Stimulated activated CD8-positive, alpha-beta memory T cell treated with anti-CD3 and anti-CD28 coated beads, Interleukin-4, amount 100 ng/mL, for 4 hours (primary cell): ENCODE measurements at places on chromosomes 1 and 21.
A peak's percentile ranks its signal among the peaks of the same experiment; 100 is the strongest.

DNA sequence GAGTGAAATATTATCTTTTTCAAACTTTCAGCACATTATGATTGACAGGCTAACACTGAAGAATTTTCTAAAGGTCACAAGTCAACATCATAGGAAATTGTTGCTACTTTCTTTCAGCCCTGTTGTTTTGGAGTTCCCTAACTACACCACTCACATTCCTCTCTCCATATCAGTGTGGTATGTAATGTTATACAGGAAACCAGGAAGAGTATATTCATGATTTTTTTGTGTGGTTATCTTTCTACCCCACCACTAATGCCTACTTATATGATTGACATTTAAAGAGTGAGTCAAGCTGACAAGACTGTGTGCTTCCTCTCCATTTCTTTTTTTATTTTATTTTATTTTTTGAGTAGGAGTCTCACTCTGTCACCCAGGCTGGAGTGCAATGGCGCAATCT is 47.8 kb upstream of the PRDM2 start:
- DNase-seq, result no peak

DNA sequence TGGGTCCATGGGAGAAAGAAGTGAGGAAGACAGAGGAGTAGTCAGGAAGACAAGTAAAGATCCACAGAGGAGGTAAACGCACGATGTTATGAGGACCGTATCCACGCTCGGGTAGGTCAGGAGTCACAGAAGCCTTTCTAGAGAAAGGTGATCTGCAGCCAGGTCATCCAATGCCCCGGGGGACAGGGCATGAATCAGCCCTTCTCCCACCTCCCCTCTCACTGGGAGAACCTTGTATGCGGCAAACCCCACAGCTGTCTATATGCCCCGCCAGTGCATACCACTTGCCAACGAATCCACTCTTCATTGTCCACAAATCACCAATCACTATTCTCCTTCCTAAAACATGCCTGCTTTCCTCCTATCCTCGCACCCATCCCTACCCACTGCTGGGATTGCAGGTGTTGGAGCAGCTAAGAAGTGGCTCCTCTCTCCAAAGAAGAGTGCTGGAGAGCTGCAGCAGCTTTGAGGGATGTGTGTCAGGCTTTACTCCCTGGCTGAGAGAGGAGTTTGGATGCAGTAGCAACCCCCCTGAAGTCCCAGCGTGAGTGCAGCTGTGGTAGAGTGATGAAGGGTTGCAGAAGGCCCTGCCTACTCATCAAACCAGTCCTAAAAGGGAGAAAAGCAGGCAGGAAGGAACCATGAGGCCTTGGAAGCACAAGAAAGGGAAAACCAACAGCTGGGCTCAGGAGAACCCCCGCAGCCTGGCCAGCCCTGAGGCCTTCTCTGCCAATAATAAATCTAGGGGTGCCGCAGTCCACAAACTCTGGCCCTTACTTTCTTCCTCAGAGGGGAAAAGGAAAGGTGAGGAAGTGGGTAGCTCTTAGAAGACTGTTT is 102.2 kb upstream of the GADD45A start:
- no peak for DNase-seq

DNA sequence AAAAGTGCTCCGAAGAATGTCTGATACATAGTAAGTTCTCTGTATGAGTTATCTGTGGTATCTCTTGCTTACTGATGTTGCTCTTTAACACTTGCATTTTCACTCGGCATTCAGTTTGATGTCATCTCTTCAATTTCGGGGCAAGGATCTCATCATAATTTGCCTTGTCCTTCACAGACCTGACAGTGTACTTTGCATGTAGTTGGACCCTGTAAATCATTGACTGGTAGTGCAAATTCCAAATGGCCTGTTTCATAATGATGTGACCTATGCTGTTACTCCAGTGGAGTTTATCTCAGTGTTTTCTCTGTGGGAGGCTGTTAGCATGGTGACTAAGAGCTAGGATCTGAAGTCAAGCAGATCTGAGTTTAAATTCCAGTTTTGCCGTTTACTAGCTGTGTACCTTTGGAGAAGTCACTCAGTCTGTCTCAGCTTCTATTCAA is 34.2 kb upstream of the ABCD3 start:
- no peak for DNase-seq

DNA sequence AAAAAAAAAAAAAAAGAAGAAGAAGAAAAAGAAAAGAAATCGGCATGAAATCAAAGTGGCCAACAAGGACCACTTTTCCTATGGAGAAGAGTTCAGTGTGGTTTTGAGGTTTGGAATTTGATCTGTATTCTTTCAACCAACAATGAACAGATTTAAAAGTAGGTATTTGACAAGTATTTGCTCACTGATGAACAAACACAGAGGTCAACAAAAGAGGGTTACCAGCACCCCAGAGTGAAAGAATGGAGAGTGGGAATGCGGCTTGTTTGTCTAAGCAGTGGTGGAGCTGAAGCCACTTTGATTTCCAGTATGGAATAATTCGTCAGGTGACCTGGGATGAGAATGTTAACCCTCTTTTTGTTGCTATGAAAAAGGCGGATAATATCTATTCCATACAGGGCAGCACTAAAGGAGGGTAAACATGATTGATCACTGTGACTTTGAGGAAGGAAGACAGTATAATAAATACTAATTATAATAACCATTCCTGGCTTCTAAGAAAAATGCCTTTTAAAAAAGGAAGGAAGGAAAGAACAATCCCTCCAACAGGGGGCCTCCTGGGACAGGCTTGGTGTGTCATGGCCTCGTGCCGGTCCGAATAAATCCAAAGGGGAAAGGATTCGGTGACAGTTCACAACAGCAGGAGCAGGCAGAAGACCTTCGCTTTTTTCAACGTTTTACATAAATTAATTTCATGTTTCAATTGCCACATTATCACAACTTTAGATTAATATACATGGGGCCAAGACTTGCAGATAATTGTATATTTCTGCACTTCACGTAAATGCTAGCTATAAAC is 37.2 kb upstream of the SIM2 start:
- no peak for DNase-seq

DNA sequence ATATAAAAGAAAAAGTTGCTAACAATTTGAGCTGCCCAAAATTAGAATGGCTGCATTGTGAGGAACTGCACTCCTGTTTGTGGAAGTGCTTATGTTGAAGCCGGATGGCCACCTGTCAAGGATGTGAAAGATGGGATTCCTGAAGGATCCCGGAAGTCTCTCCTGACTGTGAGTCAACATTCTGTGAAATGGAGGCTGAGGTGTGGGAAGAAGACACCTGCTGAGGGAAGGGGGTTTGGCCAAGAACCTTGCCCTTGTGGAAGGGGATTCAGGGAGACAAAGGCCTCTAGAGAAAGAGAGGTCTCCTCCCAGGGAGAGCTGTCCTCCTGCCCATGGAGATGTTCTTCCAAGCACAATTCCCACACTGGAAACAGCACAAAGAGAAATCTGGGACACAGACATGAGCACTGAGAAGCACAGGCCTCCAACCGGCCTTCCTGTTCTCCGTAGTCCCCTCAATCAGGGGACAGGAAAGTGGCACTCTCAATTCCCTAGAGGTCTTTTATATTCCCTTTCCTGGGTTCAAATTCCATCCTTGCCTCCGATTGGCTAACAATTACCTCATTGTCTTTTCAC is 70.5 kb downstream of the CD2 start:
- no peak for DNase-seq

DNA sequence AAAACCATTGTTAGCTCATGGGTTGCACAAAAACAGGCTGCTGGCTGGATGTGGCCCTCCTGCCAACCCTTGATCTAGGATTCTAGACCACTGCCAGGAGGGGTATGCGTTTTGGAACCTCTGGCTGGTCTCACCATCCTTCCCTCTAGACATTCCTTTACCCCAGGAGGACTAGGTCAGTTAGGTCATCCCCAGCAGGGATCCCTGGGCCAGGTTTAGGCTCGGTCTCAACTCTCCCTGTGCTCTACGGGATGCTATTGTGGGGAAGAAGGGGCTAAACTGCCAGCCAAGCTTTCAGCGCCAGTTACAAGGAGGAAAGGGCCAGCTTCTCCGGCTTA is 22.7 kb downstream of the SLC2A1 start:
- DNase-seq, result no peak

DNA sequence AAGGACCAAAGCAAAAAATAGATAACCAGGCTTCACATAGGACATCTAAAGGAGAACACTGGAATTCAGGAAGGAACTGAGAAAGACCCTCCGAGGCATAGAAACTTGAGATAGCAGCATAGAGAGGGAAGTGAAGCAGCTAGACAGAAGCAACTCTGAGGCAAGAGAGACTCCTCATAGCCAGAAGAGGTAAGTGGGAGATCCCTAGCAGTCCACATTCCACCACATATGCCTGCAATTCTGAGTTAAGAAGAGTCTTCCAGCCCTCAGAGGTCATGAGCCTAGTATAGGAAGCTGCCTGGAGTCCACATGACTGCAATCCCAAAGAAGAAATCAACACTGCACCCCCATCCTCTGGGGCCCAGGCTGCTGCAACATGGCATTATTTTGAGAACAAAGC is 13.9 kb upstream of the FGGY start:
- DNase-seq, result no peak

DNA sequence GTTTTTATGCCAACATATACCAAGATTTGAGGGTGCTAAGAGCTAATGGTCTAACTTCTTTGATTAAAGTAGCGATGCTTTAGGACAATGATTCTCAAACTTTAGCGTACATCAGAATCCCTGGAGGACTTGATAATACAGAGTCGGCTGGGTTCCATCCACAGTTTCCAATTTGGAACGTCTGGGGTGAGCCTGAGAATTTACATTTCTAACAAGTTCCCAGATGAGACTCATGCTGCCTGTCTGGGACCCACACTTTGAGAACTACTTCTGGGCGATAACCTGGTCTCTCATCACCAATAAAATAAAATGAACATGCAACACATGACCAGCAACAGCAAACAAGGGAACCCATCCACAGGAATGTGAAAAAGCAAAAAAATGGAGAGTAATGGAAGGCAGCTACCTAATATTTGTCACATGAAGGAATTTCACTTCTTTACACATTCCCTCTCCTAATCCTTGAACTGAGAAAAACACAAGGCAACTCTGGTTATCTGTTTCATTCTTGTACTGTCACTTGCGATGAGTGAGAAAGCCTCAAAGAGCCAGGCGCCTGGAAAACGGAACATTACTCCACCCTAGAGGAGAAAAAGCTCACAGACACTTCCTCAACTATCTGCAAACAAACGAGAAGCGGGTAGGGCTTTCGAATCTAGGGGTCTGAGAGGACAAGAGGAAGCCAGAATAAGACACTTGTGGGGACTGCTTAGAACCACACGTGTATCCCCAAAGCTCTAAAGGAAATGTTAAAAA is 14.0 kb downstream of the HSF2BP start:
- DNase-seq, result no peak

GRCh38 chr1:31199949-31200348 is 39.7 kb downstream of the NKAIN1 start:
- DNase-seq, result no peak

DNA sequence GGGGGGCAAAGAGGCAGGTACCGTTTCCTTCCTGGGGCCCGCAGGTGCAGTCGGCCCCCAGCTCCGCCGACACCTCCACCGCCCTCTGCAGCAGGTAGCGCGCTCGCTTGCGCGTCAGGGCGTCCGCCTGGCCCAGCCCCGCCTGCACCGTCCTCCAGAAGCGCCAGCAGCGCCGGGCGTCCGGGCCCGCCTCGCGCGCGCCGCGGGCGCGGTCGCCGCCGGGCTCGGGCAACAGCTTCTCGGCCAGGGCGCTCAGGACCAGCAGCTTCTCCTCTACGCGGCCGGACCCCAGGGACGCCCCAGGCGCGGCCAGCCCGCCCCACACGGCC is 863 bp downstream of the TARBP1 start:
- peak; percentile 53 for DNase-seq

DNA sequence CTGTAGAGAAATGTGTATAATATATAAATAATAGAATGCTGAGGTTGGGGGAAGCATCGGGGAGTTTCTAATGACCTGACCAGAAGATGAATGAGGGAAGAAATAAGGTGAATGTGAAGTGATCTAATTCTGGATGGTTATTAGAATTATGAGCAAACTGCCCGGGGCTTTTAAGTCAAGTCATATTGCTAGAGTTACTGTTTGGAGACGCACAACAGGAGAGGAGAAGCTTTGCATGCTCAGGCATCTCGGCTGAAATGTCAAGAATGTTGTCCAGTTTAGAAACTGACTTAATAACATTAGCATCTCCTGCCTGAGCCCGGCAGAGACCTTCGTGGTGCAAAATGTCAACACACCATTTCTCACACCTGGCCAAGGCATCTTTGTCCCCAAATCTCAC is 119.1 kb downstream of the RRAGC start:
- no peak for DNase-seq

GRCh38 chr1:1004420-1004779 is 4.5 kb upstream of the HES4 start:
- DNase-seq, result no peak

GRCh38 chr1:170808216-170808885 is 127.0 kb upstream of the MROH9 start:
- DNase-seq, result no peak

DNA sequence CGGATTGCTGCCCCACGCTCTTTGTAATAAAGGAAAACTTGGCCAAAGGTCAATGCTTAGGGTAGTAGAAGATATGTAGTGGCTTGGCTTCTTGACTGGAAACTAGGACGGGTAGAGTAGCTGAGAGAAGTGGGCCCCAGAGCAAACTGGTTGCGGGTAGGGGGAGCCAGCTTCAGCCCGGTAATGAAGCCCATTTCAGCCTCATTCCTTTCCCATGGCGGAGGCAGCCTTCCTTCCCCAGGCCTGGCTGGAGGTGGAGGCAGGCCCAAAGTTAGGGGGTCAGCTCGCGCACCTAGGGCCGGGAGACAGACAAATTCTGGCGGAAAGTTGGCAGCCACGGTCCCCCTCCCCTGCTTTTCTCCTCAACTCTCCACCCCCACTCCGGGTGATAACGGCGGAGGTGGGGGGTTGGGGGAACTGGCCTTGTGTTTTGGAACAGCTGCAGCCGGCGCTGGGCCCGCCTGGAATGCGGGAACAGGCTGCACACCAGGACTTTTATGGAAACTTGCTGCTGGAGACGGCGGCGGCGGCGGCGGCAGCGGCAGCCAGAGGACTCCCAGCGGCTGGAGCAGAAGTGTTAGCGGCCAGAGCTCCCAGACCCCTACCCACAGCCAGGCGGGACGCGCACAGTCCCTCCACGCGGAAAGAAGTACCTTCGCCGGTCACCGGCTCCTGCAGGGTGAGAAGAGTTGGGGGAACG is at the start of gene NEXN:
NEXN (plus strand) TSS at position 544 of the 700 bp plus-strand sequence. CDS start 27,483 bp downstream, outside the sequence.
- DNase-seq, result no peak

- DNase-seq, result no peak
Observed at GRCh38 chr1:173925306-173926242, 8.4 kb upstream of the SERPINC1 start.

GRCh38 chr21:19022978-19023377 is 619.4 kb upstream of the TMPRSS15 start:
- no peak for DNase-seq

- DNase-seq, result no peak
Observed at GRCh38 chr1:26280333-26281042, 602 bp downstream of the SH3BGRL3 start.
